Activated T-helper 1 cell treated with anti-CD3 and anti-CD28 coated beads, Interleukin-12 subunit alpha, Interleukin-12 subunit beta, Interleukin-2, Interleukin-4 antibody, amounts not matched to agents 30 ng/mL and 10 ng/mL and 1 ng/mL, durations not matched to agents 14 hours and 24 hours and 36 hours (primary cell): ENCODE measurements at places on chromosomes 2 and 18. TPM values are rescaled to one million over a fixed set of nuclear protein-coding genes. Genes with fewer than 3 reads are reported as not detected.

DNA sequence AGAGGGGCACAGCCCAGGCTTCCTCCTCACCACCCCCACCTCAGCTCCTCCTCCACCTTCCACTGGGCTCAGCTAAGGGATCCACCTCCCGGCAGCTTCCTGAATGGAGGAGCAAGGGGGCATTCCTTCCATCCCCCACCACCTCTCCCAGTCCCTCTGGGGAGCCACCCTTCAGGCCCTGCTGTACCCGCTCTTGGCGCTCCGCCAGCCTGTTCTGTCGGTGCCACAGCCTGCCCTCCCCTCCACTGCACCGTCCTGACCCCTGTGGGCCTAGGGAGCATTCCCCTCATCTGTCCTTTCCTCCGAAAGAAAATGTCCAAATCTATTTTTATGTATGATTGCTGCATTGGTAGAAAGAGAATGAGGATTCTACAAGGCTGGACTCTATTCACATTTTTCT is 59.9 kb downstream of the KIF1A start:
- no peaks in the 10 kb centered on the region for H3K36me3 ChIP-seq
- H3K27ac ChIP-seq = no peak overlapping the region
- no peaks in the 10 kb centered on the region for H3K27me3 ChIP-seq
- no peak overlapping the region for H3K4me3 ChIP-seq
- H3K4me1 ChIP-seq = peaks cover 4% of the 10 kb centered on the region
- DNase-seq = no peak

- H3K4me1 ChIP-seq = no peaks in the 10 kb centered on the region
- no peak for DNase-seq
- no peak overlapping the region for H3K4me3 ChIP-seq
- no peaks in the 10 kb centered on the region for H3K36me3 ChIP-seq
- H3K27ac ChIP-seq = no peak overlapping the region
Observed at GRCh38 chr18:51009072-51009471, 20.9 kb upstream of the SMAD4 start.

The ANXA4 gene
- 36.2 and 38.0 TPM in 2 replicates for total RNA-seq

The GALR1 gene
- not detected in 2 replicates for total RNA-seq

DNA sequence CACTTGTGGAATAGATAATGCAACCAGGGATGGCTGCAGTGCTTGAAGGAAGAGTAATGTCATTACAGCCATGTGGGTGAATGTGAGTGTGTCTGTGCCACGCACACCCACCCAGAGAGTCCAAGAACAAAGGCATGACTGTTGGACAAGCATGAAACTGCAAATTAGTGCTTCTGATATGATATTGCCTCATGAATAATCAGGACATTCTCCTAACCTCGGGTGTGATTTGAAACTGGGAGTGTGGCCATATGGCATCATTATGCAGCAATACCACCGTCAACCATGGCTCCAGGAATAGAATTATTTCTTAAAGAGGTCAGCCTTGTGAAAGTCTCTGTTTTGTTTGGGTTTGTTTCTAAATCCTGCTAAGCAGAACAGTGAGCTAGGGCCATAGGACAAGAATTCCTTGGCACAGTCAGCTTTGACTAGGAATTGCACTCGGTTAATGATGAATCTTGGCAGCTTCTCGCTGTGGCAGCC is 678.0 kb upstream of the RAB6C start:
- no peak for DNase-seq
- no peaks in the 10 kb centered on the region for H3K36me3 ChIP-seq
- no peaks in the 10 kb centered on the region for H3K4me1 ChIP-seq
- H3K27me3 ChIP-seq = no peaks in the 10 kb centered on the region
- no peak overlapping the region for H3K4me3 ChIP-seq

DNA sequence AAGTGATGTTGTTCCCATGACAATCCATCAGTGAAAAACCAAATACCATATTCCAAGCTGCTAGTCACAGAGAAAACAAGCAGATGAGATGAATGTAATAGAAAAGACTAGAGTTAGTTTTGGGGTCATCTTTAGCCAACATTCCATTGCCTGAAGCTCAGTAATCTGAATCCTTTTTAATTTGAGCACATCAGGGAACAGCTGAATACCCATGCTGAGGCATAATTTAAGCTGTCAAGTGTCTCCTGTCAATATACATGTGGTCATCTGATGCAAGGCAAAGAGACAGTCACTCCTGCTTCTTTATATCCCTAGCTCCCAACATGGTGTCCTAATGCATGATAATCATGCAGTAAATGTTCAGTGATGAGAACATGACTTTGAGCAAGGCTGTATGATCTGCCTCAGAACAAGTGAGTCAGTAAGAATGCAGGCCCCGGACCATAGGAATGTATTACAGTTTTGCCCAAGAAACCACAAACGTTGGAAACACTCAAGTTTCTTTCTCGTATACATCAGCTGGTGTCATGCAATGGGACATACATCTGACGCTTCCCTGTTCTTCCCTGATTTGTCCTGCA is 48.0 kb downstream of the CDK15 start:
- no peak overlapping the region for H3K4me3 ChIP-seq
- peaks cover 11% of the 10 kb centered on the region for H3K4me1 ChIP-seq
- H3K27me3 ChIP-seq = peaks cover 24% of the 10 kb centered on the region
- DNase-seq = no peak
- no peak overlapping the region for H3K27ac ChIP-seq

DNA sequence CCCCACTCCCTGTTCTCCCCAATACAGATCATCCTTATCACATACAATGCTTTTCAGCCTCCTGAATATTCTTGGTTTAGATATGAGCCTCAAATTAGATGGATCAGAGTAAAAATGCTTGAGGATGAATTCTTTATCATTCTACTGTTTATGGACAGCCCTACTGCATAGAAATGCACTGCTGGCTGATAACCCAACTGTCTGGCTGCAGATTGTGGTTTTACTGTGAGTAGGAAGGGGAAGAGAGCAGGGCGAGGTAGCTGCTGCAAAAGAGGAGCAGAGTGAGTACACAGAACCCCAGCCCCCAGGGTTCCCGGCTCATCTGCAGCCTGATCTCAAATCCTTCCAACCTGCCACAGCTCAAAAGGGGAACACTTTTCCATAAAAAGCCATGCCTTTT is 29.4 kb upstream of the NCOA1 start:
- H3K4me1 ChIP-seq = no peaks in the 10 kb centered on the region
- no peak for DNase-seq
- H3K27ac ChIP-seq = no peak overlapping the region

- H3K4me3 ChIP-seq = no peak overlapping the region
- no peaks in the 10 kb centered on the region for H3K36me3 ChIP-seq
- no peak overlapping the region for H3K27ac ChIP-seq
- no peaks in the 10 kb centered on the region for H3K27me3 ChIP-seq
Observed at GRCh38 chr18:42436222-42436765, 481.3 kb downstream of the PIK3C3 start.

The PKDCC gene
- total RNA-seq = not detected in 2 replicates

The CCDC148 gene
- total RNA-seq = 0.36 TPM in 1 of 2 replicates, not detected in the other

GRCh38 chr2:172153156-172153555 is 50.5 kb upstream of the DLX2 start:
- no peaks in the 10 kb centered on the region for H3K36me3 ChIP-seq
- H3K27ac ChIP-seq = no peak overlapping the region
- DNase-seq = no peak
- H3K4me3 ChIP-seq = no peak overlapping the region
